SW 1271 (cell line): ENCODE measurements at places on chromosomes 12 and 14.

GRCh38 chr12:52401526-52401925, 4.6 kb downstream of the KRT82 start:
- DNase-seq: no peak

GRCh38 chr12:67413577-67413976, 144.4 kb downstream of the CAND1 start:
- no peak for DNase-seq

DNA sequence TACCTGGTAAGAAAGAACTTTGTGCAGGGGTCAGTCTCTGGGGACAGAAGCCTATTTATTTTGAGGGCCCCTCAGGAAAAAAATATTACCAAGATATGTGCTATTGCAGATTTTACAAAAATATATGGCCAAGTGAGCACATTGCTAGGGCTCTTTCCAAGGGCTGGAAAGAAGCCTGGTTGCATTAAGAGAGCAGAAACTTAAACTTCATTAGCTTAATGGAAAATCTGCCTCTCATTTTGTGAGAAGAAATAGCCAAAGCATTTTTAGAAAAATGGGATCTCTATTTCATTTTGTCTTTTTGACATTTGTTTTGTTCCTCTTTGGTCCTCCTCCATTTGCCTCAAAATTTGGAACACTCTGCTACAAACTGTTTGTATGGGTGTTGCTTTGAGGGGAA, 283.5 kb downstream of the NELL2 start:
- no peak for DNase-seq

DNA sequence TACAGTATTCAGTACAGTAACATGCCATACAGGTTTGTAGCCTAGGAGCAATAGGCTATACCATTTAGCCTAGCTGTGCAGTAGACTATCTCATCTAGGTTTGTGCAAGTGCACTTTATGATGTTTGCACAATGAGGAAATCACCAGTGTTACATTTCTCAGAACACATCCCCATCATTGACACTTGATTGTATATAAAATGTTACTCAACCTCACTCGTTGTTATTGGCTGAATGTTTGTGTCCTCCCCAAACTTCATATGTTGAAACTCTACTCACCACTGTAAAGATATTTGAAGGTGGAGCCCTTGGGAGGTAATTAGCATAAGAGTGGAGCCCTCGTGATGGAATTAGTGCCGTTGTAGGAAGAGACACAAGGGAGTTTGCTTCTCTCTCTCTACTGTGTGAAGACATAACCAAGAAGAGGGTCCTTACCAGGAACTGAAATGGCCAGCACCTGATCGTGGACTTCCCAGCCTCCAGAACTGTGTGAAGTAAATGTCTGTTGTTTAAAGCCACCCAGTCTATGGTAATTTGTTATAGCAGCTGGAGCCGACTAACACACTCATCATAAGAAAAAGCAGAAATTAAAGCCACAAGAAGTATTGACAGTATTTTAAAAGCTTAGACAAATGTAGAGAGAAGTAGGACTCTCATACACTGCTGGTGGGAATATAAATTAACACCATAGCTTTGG, 3.2 kb upstream of the MED13L start:
- DNase-seq: no peak

DNA sequence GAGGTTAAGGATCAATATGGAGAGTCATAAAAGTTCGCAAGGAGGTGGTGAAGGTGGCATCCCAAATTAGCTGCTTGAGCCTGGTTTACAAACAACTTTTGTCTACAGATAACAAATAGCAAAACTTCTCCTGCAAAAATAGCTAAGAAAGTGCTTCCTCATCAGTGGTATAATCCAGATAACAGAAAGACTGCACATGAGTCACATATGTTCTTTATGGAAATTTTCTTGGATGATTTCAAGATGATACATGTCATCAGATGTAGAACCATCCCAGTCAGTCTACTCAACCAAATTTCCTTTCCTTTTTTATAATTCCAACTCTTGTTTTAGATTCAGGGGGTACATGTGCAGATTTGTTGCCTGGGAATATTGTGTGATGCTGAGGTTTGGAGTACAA, 133.0 kb downstream of the BTG1 start:
- no peak for DNase-seq

- no peak for DNase-seq
Observed at GRCh38 chr14:69153873-69154270, 953 bp upstream of the DCAF5 start.

DNA sequence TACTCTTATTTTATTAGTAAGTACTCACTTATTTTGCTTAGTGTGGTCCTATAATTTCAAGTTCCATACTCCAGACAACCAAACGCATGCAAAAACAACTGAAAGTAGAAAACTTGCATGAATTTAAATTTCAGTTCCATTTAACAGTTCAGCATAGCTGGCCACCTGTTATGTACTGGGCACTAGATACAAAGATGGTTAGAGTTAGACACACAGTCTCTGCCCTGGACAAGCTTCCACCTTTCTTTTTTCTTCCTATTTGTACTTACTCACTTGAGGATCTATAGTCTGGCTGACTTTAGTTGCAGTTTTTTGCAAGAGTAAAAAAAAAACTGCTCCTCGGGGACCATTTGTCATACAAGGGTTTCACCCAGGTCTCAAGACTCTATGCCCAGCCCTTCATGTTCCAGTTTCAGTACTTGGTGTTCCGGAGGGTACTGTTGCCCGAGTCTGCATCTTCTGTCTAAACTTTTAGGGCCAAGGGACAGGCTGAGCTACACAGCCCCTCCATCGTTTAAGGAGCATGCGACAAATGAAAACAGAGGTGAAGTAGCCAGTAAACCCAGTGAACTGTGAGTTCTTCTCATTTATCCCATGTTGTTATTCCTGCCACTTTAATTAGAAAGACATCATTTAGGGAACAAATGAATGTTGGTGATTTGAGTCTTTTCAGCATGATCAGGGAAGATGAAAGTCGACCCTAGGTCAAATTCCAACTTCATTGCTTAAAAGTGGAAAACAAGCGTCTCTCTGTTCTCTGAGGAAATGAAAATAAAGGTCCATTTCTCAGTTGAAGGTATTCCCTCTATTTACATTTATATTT, 22.3 kb downstream of the RPGRIP1 start:
- DNase-seq: no peak

GRCh38 chr12:118979763-118980406, 1.5 kb upstream of the SRRM4 start:
- DNase-seq: peak; percentile 27

- DNase-seq: no peak
Observed at GRCh38 chr14:88049936-88050335, 45.0 kb downstream of the GPR65 start.

- peak; percentile 47 for DNase-seq
Observed at GRCh38 chr12:53481939-53482586, 17.2 kb downstream of the MAP3K12 start.

- DNase-seq: no peak
Observed at GRCh38 chr14:99633141-99633540, 11.8 kb upstream of the HHIPL1 start.

GRCh38 chr14:35503646-35504045, 30.3 kb upstream of the INSM2 start:
- DNase-seq: no peak

- DNase-seq: no peak
Observed at GRCh38 chr14:92813201-92813600, 19.1 kb downstream of the GOLGA5 start.

GRCh38 chr12:10409392-10409791, at the start of gene KLRC4:
KLRC4 (minus strand) TSS chr12:10409757; CDS start chr12:10409575, 182 bp downstream.
- DNase-seq: peak; percentile 62

- DNase-seq: peak; percentile 84
Observed at GRCh38 chr12:90090929-90091651, 382.5 kb upstream of the ATP2B1 start.

- DNase-seq: no peak
Observed at GRCh38 chr14:101903111-101903561, 61.2 kb upstream of the DYNC1H1 start.

- no peak for DNase-seq
Observed at GRCh38 chr12:88865537-88865936, 285.3 kb upstream of the KITLG start.

GRCh38 chr14:50025776-50026175, 90.6 kb downstream of the VCPKMT start:
- no peak for DNase-seq

GRCh38 chr12:510071-510825, 50.5 kb downstream of the B4GALNT3 start:
- DNase-seq: no peak

DNA sequence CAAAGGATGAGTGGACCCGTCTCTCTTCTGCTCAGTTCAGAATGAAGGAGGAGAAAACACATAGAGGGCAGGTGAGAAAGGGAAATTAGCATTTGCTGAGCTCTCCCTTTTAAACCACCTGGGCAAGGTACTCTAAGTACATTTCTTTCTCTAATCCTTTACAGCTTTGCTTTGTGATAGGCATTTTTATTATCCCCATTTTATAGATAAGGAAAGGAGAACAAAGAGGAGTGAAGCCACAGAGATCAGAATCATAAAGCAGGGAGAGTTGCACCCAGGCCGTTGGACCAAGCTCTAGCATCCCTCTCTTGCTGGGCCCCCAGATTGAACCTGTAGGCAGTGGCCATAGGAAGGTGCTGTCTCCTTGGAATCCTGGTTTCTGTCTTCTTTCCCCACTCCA, 47.0 kb downstream of the VCPKMT start:
- no peak for DNase-seq

GRCh38 chr14:19729763-19730162, 13.6 kb upstream of the OR4Q3 start:
- no peak for DNase-seq

DNA sequence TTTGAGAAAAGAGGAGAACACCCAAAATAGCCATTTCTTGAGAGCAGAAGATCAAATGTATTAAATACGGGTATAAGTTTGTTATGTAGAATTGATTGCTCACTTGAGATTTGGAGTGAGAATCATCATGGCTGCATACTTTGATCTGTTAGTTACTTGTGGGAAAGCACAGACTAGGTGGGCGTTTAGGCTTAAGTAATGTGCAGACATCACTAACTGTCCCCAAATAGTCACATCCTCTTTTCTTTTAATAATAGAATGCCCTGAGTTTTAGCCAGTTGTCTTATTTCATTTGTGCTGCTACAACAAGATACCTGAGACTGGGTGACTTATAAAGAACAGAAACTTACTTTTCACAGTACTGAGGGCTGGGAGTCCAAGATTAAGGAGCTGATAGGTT, 14.3 kb upstream of the GTF2A1 start:
- DNase-seq: no peak

GRCh38 chr14:95250936-95251335, 68.8 kb downstream of the CLMN start:
- no peak for DNase-seq

GRCh38 chr12:27076468-27076867, 5.9 kb downstream of the C12orf71 start:
- DNase-seq: no peak

DNA sequence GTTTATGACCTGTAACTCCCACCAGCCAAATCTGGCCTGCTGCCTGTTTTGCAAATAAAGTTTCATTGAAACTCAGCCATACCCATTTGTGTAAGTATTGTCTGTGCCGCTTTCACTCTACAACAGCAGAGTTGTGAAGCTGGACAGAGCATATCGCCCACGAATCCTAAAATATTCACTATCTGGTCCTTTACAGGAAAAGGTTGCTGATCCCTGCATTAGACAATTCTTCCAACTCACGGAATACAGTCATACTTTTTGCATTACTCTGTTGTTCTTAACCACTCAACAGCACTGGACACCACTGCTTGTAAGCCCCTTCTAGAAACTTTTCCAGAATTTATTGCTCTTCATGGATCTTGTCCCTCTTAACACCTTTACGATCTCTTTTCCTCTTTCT, 435.4 kb downstream of the EGLN3 start:
- no peak for DNase-seq

- no peak for DNase-seq
Observed at GRCh38 chr12:23510484-23510883, 439.0 kb downstream of the SOX5 start.

DNA sequence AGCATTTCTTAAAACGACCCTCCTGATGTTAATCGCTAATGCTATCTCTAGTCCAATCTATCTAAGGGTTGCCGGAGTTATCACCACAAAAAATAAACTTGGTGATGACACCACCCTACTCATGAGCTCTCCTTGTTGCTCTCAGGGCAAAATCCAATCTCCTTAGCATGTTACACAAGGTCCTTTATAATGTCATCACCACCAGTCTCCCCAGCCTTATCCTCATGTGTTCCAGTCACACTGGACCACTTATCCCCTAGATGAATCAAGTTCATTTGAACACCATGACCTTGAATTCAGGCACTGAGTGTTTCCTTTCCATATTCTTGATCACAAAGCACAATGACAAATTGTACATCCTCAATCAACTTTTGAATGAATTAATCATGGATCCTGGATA, 19.0 kb upstream of the DRAM1 start:
- DNase-seq: no peak

- no peak for DNase-seq
Observed at GRCh38 chr12:16307856-16308475, 30.5 kb upstream of the SLC15A5 start.

- DNase-seq: peak; percentile 55
Observed at GRCh38 chr12:12560587-12561370, 1.9 kb downstream of the DUSP16 start.

DNA sequence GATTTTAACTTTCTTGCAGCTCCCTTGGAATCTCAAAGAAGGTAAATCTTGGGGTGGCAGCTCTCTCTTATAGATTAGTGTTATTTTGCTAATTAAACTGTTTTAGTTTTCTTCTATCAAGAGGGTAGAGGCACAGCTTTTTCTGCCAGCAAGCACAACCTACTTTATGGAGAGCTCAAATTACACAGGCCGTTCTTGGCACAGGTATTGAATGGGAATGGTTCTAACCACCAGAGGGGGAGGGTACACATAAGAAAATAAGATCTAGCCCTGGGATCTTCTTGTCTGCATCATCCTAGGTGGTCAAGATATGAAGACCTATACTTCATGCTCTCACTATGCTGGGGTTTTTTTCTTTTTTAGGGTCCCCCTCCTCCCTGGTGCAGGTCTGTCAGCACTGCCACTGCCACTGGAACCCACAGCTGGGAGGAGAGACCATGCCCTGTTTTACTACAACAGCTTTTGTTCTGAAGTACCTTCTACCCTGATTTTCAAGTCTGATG, 48.6 kb upstream of the STAC3 start:
- DNase-seq: no peak

DNA sequence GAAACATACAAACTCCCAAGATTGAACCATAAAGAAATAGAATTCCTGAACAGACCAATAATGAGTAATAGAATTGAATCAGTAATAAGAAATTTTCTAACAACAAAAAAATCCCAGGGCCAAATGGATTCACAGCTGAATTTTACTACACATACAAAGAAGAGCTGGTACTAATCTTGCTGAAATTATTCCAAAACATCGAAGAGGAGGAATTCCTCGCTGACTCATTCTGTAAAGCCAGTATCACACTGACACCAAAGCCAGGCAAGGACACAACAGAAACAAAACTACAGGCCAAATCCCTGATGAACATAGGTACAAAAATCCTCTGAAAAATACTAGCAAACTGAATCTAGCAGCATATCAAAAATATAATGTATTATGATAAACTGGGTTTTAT, 367.8 kb upstream of the CLEC14A start:
- no peak for DNase-seq

GRCh38 chr14:20487396-20487725, 18.0 kb upstream of the RNASE10 start:
- no peak for DNase-seq
